ENCODE measurements at places on chromosomes 16 and 17. TPM values are rescaled to one million over a fixed set of nuclear protein-coding genes. Genes with fewer than 3 reads are reported as not detected.

The ADAP2 gene
- total RNA-seq, result not detected

The TNFRSF13B gene
- total RNA-seq, result not detected

The CDK3 gene
- total RNA-seq, result 1.4 TPM

The CACNG3 gene
- not detected for total RNA-seq

The TVP23C gene
- total RNA-seq, result 7.3 TPM

The SLC47A2 gene
- not detected for total RNA-seq

The CES1 gene
- not detected for total RNA-seq

The USP31 gene
- 5.9 TPM for total RNA-seq

The OTOP3 gene
- not detected for total RNA-seq

The HGS gene
- 47.5 TPM for total RNA-seq

The MT1G gene
- total RNA-seq, result 13.5 TPM

The SRCIN1 gene
- not detected for total RNA-seq

The KRT33A gene
- total RNA-seq, result not detected

The ACSM3 gene
- total RNA-seq, result 0.78 TPM

The TMEM92 gene
- not detected for total RNA-seq

The VMP1 gene
- 211 TPM for total RNA-seq

The HS3ST3A1 gene
- 14.9 TPM for total RNA-seq

The BCL6B gene
- total RNA-seq, result not detected

The LPCAT2 gene
- 80.5 TPM for total RNA-seq

The CACNG5 gene
- not detected for total RNA-seq

The PRSS53 gene
- total RNA-seq, result 0.60 TPM

The PRSS27 gene
- 1.1 TPM for total RNA-seq

The CHD9NB gene
- not detected for total RNA-seq

The HCRT gene
- not detected for total RNA-seq

The CBX8 gene
- total RNA-seq, result 3.8 TPM

The CACNA1H gene
- total RNA-seq, result not detected

The DPEP3 gene
- not detected for total RNA-seq

The KRTAP2-2 gene
- not detected for total RNA-seq

The CLDN7 gene
- 2.0 TPM for total RNA-seq

The LDHD gene
- 0.68 TPM for total RNA-seq

The SCARF1 gene
- total RNA-seq, result 0.20 TPM

The TXNDC17 gene
- total RNA-seq, result 340 TPM

Data from RPMI7951 (cell line).